Bone marrow (tissue), 2 donors: ENCODE measurements at places on chromosomes 7 and 10.

GRCh38 chr10:31758495-31758894, 170.1 kb downstream of the ARHGAP12 start:
- no peak for DNase-seq

DNA sequence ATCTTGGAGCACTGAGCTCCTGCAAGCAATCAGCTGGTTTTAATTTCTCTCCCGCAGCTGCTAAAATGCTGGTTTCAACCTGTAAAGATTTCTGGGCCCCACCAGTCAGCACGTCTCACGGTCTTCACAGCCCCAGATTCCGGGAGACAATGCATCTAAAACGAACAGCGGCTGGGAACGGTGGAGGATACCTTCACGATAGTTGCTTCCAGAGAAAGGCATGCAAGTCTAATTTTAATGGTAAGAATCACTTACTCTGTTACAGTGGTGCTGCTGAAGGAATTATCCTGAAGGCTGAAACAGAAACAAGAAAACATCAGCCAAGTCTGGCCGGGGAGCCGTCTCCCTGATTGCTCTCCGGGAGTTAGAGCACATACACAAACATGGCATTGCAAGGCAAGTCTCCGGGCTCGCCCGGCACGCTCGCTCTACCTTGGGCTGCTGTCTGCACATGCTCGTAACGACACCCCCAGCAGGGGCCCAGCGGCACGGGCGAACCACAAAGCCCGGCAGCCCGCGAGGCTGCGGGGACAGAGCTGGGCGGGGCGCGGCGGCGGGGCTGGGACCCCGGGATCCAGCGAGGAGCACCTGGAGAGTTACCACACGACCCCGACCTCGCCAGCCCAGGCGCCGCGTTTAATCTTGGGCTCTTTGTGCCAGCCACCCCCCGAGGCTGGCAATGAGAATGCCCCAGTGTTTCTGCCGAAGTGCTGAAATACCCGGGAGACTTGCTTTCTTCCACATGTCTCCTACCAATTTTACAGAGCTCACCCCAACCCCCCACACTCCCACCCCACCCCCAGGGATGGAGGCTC, at the start of gene FAM13C:
TSS of gene FAM13C (minus strand) at position 406 of the 815 bp plus-strand sequence. CDS start at position 317, 89 bp downstream.
- DNase-seq: no peak

- DNase-seq: no peak
Observed at GRCh38 chr10:119496273-119496672, 46.2 kb downstream of the RGS10 start.

GRCh38 chr7:13047061-13047460, 359.6 kb downstream of the ARL4A start:
- DNase-seq: no peak

DNA sequence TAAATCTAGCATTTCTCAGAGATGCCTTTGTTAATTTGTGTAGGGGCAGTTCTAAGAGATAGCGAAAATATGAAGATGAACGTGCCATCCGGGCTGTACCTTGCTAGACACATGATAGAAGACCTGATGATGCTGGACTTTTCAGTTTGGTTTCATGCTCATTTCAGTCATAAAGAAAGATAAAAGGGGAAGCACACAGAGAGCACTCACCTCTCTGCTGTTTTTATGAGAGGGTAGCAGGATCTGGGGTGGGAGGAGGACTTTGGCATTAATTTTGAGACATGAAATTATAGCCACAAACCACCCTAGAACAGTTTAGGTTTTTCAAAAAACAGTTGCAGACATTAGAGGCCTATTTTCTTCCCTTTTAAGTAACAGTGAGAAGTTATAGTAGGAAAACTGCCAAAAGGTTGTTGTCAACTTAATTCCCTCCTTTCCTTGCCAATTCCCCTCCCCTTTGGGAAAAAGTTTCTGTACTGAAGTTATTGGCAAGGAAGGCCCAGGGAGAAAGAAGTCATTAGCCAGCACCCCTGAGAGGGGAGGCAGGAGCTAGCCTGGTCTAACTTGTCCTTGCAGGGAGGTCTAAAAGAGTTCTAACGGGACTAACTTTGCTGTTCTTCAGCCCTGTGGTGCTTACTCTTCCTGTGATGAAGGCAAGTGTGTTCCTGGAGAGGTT, 2.6 kb downstream of the ST7 start:
- no peak for DNase-seq
